Neural progenitor cell (in vitro differentiated cells): ENCODE measurements at places on chromosomes 6 and 20. TPM values are rescaled to one million over a fixed set of nuclear protein-coding genes. Genes with fewer than 3 reads are reported as not detected.
A peak's percentile ranks its signal among the peaks of the same experiment; 100 is the strongest.

The BANF2 gene
- total RNA-seq, result not detected in 2 replicates

The FAM120B gene
- total RNA-seq, result 19.7 and 20.3 TPM in 2 replicates

The POPDC3 gene
- 3.1 and 8.2 TPM in 2 replicates for total RNA-seq

The PDE10A gene
- total RNA-seq, result 11.9 and 17.3 TPM in 2 replicates

The F13A1 gene
- total RNA-seq, result 1.7 and 3.6 TPM in 2 replicates

The STX7 gene
- total RNA-seq, result 27.8 and 35.4 TPM in 2 replicates

The LY6G6D gene
- 0.90 TPM in 1 of 2 replicates, not detected in the other for total RNA-seq

The CALHM4 gene
- total RNA-seq, result not detected in 2 replicates

- H3K27ac ChIP-seq, result no peak overlapping the region
- no peaks in the 10 kb centered on the region for H3K27me3 ChIP-seq
- H3K36me3 ChIP-seq, result no peaks in the 10 kb centered on the region
- H3K4me3 ChIP-seq, result no peak overlapping the region
- no peak for DNase-seq
Measured at GRCh38 chr20:57819291-57819690, 109.5 kb upstream of the PMEPA1 start.

- no peak for DNase-seq
- no peak overlapping the region for H3K4me3 ChIP-seq
- H3K36me3 ChIP-seq, result no peaks in the 10 kb centered on the region
- H3K27ac ChIP-seq, result no peak overlapping the region
Measured at GRCh38 chr6:6417475-6417874, 97.0 kb upstream of the F13A1 start.

DNA sequence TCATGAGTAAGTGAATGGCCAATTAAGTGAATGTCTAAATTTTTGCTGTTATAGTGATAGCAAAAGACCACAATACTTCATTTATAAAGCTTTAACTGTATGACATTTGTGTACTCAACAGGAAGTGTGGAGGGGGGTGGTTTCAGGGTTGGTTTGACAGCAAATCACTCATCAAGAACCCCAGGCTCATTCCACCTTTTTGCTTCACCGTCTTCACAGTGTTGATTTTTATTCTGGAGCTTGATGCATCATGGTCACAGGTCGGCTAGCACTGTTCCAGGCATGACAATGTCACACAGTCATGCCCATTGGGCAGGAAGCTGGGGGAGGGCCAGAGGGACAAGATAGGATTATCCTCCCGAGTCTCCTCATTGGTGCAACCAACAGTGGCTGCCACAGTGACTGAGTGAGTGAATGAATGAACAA is 75.0 kb downstream of the MDGA1 start:
- no peak for DNase-seq
- H3K36me3 ChIP-seq, result no peaks in the 10 kb centered on the region
- no peaks in the 10 kb centered on the region for H3K27me3 ChIP-seq
- no peak overlapping the region for H3K4me3 ChIP-seq
- no peak overlapping the region for H3K27ac ChIP-seq

DNA sequence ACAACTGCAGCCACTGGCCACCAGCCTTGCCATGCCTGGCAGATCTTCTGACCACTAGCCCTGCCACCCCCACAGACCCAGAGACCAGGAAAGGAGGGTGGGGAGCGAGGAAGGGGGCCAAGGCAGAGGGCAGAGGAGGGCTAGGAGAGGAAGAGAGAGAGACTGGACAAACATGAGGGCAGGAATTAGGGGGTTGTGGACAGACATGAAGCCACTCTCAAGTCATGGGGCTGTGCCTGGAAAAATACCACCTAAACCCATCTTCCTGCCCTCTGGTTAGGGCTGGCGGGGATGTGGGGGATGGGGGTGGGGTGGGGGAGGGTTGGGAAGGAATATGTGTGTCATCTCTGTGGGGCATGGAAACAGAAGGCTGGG is 1.4 kb upstream of the SLC29A1 start:
- peaks cover 13% of the 10 kb centered on the region for H3K27me3 ChIP-seq
- no peak for DNase-seq
- no peak overlapping the region for H3K4me3 ChIP-seq
- H3K36me3 ChIP-seq, result no peaks in the 10 kb centered on the region

- no peak overlapping the region for H3K27ac ChIP-seq
- H3K27me3 ChIP-seq, result no peaks in the 10 kb centered on the region
- no peaks in the 10 kb centered on the region for H3K4me1 ChIP-seq
- DNase-seq, result peak; percentile 7
- no peak overlapping the region for H3K4me3 ChIP-seq
Measured at GRCh38 chr6:78436335-78436734, 431.0 kb upstream of the IRAK1BP1 start.

DNA sequence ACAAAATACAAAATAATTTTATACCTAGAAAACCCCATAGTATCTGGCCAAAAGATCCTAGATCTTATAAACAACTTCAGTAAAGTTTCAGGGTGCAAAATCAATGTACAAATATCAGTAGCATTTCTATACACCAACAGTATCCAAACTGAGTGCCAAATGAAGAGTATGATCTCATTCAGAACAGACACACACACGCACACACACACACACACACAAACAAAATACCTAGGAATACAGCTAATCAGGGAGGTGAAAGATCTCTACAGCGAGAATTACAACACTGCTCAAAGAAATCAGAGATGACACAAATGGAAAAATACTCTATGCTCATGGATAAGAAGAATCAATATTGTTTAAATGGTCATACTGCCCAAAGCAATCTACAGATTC is 49.2 kb downstream of the TOMM6 start:
- no peaks in the 10 kb centered on the region for H3K27me3 ChIP-seq
- peak overlapping the region; percentile 43 for H3K27ac ChIP-seq
- DNase-seq, result no peak
- no peaks in the 10 kb centered on the region for H3K4me1 ChIP-seq

DNA sequence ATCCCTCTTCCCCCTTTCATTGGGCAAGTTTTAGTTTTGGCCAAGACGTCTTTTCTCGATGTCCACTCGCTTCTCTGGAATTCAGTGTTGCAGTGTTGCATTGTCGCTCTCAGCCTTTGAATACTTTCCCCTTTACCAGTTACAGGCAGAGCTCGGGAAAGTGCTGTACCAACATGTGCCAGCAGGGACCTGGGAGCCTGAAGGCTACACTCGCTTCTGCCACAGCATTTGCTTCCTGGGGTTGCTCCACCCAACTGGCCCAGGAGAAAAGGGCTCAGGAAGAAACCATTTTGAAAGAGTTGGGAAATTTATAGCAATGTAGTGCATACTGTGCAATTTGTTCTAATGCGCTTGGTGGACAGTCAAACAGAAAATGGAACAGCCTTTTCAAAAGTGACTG is 78.6 kb downstream of the LINC00237 start:
- H3K27me3 ChIP-seq, result no peaks in the 10 kb centered on the region
- no peaks in the 10 kb centered on the region for H3K36me3 ChIP-seq
- H3K4me1 ChIP-seq, result peaks cover 27% of the 10 kb centered on the region
- DNase-seq, result peak; percentile 63
- H3K27ac ChIP-seq, result no peak overlapping the region
- no peak overlapping the region for H3K4me3 ChIP-seq

GRCh38 chr6:44498436-44498835 is 110.9 kb downstream of the CDC5L start:
- H3K27ac ChIP-seq, result no peak overlapping the region
- H3K4me1 ChIP-seq, result peaks cover 4% of the 10 kb centered on the region
- DNase-seq, result no peak
- H3K36me3 ChIP-seq, result no peaks in the 10 kb centered on the region

- no peaks in the 10 kb centered on the region for H3K36me3 ChIP-seq
- H3K27me3 ChIP-seq, result no peaks in the 10 kb centered on the region
- H3K4me1 ChIP-seq, result peaks cover 21% of the 10 kb centered on the region
- H3K27ac ChIP-seq, result no peak overlapping the region
Measured at GRCh38 chr6:106173124-106173879, 87.2 kb downstream of the PRDM1 start.

GRCh38 chr6:88972504-88973423 is 9.3 kb upstream of the RNGTT start:
- H3K4me1 ChIP-seq, result no peaks in the 10 kb centered on the region
- no peak overlapping the region for H3K4me3 ChIP-seq
- DNase-seq, result no peak
- no peak overlapping the region for H3K27ac ChIP-seq
- no peaks in the 10 kb centered on the region for H3K36me3 ChIP-seq

- no peaks in the 10 kb centered on the region for H3K36me3 ChIP-seq
- DNase-seq, result no peak
- no peaks in the 10 kb centered on the region for H3K27me3 ChIP-seq
Measured at GRCh38 chr20:24936526-24937407, 12.3 kb upstream of the CST7 start.

GRCh38 chr6:145544514-145544913 is 190.8 kb downstream of the EPM2A start:
- no peak overlapping the region for H3K4me3 ChIP-seq
- no peak overlapping the region for H3K27ac ChIP-seq
- H3K36me3 ChIP-seq, result no peaks in the 10 kb centered on the region
- no peaks in the 10 kb centered on the region for H3K27me3 ChIP-seq
- DNase-seq, result no peak
- peaks cover 5% of the 10 kb centered on the region for H3K4me1 ChIP-seq

DNA sequence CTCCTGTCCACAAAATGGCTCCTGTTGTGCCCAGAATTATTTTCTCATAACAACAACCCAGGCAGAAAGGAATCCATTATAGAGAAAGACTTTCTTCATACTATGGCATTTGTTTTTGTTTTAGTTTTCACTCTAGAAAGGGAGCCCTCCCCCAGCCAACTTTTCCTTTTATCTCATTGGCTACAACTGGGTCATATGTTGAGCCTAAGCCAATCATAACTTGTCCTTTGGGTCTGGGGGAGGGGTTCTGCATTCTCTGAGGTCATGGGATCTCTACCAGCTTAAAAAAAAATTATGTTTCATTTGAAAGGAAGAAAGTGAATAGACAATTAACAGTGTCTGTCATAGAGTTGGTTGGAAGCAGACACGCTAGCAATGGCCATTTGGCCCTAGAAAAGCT is 177.6 kb downstream of the AIG1 start:
- H3K4me1 ChIP-seq, result peaks cover 4% of the 10 kb centered on the region
- no peaks in the 10 kb centered on the region for H3K36me3 ChIP-seq
- no peak overlapping the region for H3K4me3 ChIP-seq
- no peak overlapping the region for H3K27ac ChIP-seq
- DNase-seq, result no peak
